ENCODE measurements at places on chromosomes 12 and 14.

GRCh38 chr12:117968826-117969659 lies at the start of gene KSR2:
KSR2 (minus strand) TSS chr12:117968990; CDS start chr12:117968255, 735 bp downstream.
- peak; percentile 3 for DNase-seq

- DNase-seq, result no peak
These were observed 173.0 kb upstream of the DAAM1 start for GRCh38 chr14:59015482-59015881.

DNA sequence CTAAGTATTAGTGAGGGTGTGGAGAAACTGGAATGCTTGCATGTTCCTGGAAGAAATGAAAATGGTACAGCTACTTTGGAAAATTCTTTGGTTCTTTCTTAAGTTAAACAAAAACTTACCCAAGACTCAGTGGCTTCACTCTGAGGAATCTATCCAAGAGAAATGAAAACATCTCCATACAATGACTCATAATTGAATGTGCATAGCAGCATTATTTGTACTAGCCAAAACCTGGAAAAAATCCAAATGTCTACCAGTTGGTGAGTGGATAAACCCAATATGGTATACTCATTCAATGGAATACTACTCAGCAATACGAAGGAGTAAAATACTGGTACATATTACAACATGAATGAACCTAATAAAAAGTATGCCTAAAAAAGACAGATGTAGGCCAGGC lies 18.0 kb upstream of the CRACR2A start:
- no peak for DNase-seq

DNA sequence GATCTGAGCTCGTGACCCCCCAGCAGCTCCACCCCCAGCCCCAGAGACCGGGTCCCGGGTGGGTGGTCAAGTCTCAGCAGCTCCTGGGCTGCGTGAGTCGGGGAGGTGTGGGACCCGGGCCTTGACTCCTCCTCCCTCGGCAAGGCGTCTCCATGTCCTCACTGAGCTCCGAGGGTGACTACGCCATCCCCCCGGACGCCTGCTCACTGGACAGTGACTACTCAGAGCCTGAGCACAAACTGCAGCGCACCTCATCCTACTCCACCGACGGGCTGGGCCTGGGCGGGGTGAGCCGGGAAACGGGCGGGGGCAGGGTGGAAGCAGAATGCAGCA lies 28.1 kb downstream of the PIGH start:
- DNase-seq, result no peak

DNA sequence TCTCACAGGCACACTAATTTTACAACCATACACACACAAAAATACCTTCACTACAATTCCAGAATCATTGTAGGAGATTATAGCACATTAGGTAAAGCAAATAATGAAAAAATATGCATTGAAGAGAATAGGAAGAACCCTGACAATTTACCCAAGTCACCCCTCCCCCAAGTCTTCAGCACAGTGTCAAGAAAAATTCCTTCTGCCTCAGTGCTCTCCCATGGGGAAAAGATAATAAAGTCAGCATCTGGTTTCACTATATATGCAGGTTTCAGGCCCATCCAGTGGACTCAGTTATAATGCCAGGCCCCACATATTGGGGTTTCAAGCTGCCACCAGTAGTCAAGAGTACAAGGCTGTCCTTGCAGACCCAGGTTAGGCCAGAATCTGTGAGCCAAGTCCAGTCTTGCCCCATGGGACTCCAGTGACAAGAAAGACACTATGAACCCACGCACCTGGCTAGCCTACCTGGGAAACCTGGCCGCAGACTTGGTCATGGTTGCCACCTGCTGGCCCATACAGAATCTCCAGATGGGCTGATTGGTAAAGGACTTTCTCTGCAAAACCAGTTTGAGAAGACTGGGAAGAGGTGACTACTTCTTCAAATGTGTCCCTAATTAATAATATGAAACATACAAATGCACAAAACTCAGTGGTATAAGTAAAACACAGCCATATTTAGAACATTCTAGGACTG lies 398.6 kb upstream of the FLRT2 start:
- no peak for DNase-seq

DNA sequence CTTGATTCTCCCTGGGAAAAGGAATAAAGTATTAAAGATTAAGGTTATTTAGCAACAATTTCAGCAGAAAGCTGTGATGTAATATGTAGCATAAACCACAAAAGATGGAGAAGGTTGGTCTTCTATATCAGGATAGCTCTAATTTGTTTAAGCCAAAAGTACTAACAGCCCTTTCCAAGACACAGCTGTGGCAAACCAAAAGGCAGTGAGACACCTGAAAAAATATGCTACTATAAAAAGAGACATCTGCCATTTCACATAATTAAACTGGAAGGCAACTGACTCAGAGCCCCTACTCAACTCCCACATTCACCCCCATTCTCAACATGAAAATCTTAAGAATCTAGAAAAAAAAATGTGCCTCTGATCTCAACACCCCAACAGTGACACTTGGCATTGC lies 390.2 kb upstream of the PRICKLE1 start:
- DNase-seq, result no peak

GRCh38 chr14:24806061-24806678 lies 172.2 kb upstream of the GZMB start:
- DNase-seq, result no peak

- DNase-seq, result no peak
These were observed 873.6 kb downstream of the C12orf50 start for GRCh38 chr12:87155621-87156020.

DNA sequence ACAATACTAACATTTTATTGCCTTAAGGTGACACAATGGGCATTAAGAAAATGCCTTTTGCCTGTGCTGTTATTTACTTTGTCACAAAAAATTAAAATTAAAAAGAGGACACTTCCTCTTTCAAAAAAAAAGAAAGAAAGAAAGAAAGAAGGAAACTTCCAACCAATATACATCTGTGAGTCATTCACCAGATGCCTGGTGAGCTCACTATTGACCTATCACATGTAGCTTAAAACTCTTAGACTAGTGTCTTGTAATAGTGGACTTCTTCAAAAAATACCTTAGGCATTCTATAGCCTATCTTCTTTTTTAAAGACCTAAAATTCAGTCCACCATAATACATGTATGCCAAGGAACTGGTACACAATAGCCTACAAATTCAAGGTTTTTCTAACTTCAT lies 4.9 kb upstream of the SOX5 start:
- DNase-seq, result no peak

All from stimulated activated CD8-positive, alpha-beta memory T cell treated with anti-CD3 and anti-CD28 coated beads, Interleukin-4, amount 100 ng/mL, for 4 hours (primary cell).